ENCODE measurements at places on chromosomes 7 and 10.

GRCh38 chr10:129126982-129127381 lies 340.1 kb upstream of the MGMT start:
- DNase-seq, result no peak

GRCh38 chr10:116826803-116827202 lies 22.5 kb upstream of the ENO4 start:
- DNase-seq, result no peak

GRCh38 chr7:47799524-47799923 lies 148.7 kb downstream of the PKD1L1 start:
- no peak for DNase-seq

GRCh38 chr7:152341039-152341913 lies 94.5 kb downstream of the KMT2C start:
- peak; percentile 28 for DNase-seq

- no peak for DNase-seq
These were observed 67.5 kb downstream of the MKI67 start for GRCh38 chr10:128058750-128059134.

- no peak for DNase-seq
These were observed 84.6 kb upstream of the STEAP4 start for GRCh38 chr7:88391247-88391646.
